ENCODE measurements at places on chromosomes 3 and 15. TPM values are rescaled to one million over a fixed set of nuclear protein-coding genes. Genes with fewer than 3 reads are reported as not detected.

- no peak for DNase-seq
Measured at GRCh38 chr3:184481984-184482671, 79.5 kb upstream of the EPHB3 start.

DNA sequence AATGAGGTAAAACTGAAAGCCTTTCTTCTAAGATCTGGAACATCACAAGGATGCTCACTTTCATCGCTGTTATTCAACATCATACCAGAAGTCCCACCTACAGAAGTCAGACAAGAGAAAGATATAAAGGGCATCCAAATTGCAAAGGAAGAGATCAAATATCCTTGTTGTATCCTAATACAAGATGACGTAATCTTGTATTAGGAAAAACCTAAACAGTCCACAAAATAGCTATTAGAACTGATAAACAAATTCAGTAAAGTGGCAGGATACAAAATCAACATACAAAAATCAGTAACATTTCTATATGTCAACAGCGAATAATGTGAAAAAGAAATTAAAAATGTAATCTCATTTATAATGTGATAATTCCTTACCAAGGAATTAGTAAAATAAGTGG lies 195.1 kb upstream of the CBLB start:
- no peak for DNase-seq

DNA sequence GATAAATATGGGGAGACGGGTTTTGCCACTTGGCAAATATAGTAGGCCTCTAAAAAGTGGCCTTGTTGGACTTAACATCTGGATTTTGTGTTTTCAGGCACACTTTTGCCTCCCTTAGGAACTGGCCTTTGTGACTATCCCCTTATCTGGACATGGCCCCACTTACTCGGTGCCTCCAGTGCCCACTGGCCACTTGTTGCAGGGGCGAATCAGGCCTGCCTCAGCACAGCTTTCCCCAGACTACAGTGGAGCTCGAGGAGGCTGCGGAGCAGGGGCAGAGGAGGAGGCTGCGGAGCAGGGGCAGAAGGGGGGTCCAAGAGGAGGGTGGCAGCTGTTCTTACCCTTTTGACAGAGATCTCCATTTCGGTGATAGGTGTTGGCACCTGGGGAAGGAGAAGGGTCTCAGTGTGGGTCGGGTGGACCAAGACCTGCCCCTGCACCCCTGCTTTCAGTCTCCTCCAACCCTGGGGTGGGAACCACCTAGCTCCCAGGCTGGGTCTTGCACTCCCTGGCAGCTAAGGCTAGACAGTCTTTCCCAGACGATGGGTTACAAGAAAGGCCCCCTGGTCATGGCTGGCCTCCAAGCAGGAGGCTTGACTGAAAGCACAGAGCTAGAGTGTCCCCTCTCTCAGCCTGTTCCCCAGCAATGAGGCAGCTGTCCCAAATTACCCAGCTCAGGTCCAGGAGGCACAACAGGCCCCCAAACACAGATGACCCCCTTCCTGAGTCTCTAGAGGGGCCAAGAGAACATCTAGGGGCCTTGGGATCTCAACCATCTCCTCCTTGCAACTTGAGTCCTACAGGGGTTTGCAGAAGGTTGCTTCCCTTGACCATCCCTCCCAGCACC lies 6.1 kb downstream of the SEMA3G start:
- no peak for DNase-seq

The EID1 gene
- total RNA-seq = 243 TPM

DNA sequence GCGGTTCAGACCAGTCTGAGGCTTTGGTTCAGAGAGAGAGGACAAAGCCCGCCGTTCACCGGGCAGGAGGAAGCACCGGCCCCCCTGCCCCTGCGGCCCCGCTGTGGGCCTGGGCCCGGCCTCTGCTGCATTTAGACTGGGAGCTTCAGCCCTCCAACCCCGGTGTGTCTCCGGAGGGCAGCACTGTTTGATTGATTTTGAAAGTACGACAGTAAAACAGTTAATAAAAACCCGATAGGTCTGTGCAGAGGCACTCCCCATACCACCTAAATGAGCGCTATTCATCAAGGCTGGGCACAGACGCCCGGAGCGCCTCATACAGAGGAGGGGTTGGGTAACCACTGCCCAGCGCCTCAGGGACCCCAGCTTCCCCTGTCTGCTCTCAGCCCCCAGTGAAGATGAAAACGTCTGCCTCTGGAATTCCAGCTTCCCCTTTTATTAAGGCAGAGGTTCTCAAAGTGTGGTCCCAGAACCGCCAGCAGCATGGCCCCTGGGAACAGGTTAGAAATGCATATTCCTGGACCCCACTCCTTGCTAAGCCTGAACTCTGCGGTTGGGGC lies 256.7 kb upstream of the TLE3 start:
- no peak for DNase-seq

The FBXO40 gene
- total RNA-seq = not detected

The IRAK2 gene
- 6.4 TPM for total RNA-seq

- DNase-seq = no peak
Measured at GRCh38 chr3:149235599-149236424, 14.2 kb upstream of the CP start.

DNA sequence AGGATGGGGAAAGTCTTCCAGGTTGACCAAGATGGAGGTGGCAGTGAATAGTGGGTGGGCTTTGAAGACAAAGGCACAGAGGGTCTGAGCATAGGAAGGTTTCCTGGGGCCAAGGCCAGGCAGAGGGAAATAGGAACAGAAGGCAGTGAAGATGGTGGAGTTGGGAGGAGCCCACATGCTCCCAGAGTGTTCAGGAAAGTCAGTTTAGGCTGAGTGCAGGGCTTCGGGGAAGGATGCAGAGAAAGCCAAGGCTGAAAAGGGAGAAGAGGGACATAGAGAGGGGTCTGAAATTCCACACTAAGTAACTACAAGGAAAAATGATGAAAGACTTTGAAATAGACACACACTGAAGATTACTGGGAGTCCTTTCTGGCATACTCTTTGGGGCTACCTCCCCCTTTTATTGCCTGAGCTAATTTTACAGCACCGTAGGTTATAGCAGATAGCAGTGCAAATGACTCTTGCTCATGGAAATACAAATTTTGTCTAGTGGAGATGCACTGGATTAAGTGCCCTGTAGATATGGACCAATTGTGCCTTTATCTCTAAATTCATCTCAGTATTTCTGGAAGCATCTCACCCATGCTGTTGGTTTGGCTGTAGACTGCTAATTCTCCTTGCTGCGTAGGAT lies 3.8 kb downstream of the CX3CR1 start:
- DNase-seq = no peak

GRCh38 chr15:79352206-79352605 lies 41.3 kb downstream of the TMED3 start:
- no peak for DNase-seq

The PLSCR4 gene
- 110 TPM for total RNA-seq

The FEZF2 gene
- not detected for total RNA-seq

DNA sequence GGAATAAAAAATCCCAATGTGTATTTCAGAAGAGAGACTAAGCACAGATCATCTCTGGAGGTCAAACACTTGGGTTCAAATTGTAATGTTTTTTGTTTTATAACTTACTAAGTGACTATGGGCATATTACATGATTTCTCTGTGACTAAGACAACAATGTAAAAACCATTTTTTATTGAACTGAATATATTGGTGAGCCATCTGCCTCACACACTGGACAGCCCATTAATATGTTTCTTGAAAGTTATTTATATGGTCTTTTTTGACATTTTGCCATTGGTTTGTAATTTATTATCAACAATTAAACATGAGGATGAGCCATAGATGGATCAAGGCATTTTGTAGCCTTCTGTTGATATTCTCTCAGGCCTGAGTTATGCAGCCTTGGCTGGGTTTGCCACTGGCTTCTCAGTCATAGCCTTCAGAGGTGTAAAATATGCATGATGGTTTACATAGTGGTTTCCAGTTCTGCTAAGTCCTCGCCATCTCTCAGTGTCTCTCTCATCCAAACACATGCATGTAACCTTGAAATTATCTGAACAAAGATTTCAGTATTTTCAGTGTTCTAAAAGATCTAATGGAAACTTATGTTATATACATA lies 997.2 kb downstream of the DIPK2A start:
- DNase-seq = no peak

GRCh38 chr3:66392512-66392911 lies 108.3 kb downstream of the LRIG1 start:
- no peak for DNase-seq

DNA sequence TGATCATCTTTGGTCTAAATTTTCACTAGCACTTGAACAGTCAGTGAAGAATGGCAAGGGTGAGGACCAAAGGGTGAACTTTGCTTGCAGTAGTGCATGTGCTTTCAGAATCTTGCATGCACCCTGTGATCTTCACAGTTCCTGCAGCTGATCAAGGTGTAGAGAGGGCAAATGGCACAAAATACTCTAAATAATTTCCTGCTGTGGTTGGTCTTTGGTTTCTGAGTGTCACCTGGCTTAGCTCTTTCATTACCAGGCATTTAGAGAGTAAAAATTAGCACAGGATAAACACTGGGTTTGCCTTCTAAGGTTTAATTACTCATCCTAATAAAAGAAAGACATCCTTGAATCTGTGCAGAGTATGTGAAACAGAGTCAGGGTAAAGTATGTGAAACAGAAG lies 11.4 kb downstream of the TIPARP start:
- no peak for DNase-seq

DNA sequence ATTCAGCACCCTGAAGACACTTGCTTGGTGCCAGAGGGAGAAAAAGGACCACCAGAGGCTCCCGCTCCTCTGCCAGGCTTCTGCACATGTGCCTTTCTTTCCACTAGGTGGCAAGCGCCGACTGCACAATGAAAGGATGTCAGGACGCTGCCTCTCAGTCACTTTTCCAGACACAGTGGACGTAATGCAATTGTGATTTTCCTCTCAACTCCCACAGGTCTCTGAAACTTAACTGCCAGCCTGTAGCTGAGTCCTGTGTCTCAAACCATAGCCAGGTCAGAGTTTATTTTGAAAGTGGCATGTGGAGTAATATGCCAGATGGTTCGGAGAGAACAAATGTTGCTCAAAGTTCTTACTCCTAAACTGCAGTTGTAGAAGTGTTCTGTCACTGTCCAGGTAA lies 162.9 kb downstream of the ITPR1 start:
- DNase-seq = peak; percentile 15

The IQCF5 gene
- not detected for total RNA-seq

The NGRN gene
- 159 TPM for total RNA-seq

DNA sequence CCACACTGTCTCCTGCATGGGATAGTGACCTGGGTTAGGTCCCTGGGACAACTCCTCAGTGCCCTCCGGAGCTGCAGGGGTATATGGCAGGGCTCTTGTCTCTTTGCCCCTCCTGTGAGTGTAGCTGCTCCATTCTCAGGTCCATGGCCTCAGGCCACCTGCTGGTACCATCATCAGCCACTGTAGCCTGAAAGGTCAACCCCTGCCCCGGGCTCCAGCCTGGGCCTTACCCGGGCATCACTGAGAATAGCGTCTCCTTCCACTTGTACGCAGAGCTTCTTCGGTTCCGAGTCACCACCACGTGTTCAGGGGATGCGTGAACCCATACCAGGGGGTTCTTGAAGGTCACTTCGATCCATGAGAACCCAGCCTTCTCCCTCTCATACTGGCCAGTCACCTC lies 13.8 kb downstream of the ITIH4 start:
- DNase-seq = no peak

- no peak for DNase-seq
Measured at GRCh38 chr3:42463093-42463492, 39.4 kb upstream of the VIPR1 start.

DNA sequence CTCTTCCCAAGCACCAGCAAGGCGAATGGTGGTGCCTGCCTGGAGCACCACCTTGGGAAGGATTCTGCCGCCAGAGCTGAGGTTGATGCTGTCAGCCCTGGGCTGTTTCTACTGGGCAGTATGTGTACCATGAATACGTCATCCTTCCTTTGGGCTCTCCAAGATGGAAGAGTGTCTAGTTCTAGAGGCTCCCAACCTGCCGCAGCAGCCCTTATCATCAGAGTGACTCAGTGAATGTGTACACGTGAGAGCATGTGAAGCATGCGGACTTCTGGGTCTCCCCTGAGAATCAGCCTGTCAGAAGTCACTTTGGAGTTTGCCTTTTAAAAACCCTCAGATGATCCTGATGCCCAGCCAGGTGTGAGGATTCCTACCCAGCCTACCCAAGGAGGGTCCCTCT lies 20.9 kb downstream of the PLA2G4D start:
- no peak for DNase-seq

The A4GNT gene
- not detected for total RNA-seq

The CEMIP gene
- total RNA-seq = 0.29 TPM

DNA sequence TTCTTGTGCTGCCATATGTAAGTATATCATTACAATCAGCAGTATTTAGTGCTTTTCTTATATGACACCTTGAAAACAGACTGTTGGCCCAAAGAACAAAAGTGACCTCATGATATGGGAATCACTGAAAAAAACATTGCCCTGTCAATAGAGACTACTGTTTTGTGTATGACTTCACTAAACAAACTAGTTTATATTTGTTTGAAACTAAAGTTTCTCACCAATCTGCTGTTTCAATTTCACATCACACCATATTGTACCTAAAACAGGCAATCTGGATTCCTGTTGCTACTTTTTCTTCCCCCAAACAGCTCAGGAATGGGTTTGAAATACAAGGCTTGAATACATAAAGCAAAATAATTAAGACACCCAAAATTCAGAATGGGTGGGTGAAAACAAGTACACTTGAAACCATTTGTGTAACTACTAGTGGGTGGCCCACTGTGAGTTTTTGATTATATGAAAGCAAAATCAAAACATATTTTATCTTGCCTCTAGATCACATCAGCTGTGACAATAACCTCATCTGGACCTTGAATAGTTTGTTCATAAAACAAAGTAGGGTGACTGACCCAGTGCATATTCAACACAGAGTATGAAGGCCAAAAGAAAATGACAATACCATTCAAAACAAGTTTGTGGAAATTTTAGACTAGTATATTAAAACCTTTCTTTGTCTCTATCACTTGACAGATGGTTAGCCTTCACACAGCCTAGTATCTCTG lies 5.9 kb downstream of the ZBTB20 start:
- no peak for DNase-seq

DNA sequence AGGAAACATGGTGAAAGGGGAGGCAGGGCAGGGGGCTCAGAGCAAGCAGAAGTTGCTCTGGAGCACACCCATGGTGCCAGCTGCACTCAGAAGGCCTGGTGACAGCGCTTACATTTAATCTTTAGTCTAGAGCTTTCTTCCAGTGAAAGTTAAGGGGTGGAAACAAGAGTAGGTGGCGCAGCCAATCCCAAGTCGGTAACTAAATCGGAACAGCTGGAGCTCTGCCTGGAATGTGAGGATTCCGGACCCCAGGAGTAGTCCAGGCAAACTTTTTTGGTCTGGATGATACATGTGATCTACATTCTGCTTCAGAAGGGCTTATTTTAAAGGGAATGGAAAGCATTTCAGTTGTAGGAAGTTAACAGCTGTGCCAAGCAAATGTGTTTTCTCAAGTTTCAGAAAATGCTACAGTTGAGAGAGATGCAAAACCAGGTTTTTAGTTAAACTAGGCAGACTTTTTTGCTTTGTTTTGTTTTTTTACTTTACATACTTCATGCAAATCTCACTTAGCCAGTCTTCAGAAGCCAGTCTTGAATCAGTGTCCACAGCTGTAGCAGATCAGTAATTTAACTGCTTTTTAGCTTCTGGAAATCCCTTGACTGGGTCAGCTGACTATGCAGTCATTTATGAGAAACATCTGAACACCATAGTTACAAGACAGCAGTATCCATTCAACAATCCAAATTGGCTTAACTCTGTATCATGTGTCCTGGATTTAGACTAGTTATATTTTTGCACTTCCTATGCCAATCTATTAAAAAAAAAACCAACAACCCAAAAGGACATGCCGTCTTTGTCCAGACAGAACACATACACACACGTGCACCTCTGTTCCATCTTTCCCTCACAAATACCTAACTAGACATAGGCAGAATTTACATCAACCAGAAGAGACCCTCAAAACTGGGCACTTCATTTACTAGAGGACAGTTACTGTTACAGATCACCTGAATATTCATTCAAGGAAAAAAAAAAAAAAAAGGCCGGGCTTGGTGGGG lies 33.2 kb downstream of the ZNF106 start:
- peak; percentile 76 for DNase-seq

The CACNA2D3 gene
- 4.8 TPM for total RNA-seq

The CPB1 gene
- total RNA-seq = not detected

The SLC24A5 gene
- total RNA-seq = not detected

Data from thyroid gland (tissue), 4 donors.